ENCODE measurements at places on chromosomes 5 and 9.

DNA sequence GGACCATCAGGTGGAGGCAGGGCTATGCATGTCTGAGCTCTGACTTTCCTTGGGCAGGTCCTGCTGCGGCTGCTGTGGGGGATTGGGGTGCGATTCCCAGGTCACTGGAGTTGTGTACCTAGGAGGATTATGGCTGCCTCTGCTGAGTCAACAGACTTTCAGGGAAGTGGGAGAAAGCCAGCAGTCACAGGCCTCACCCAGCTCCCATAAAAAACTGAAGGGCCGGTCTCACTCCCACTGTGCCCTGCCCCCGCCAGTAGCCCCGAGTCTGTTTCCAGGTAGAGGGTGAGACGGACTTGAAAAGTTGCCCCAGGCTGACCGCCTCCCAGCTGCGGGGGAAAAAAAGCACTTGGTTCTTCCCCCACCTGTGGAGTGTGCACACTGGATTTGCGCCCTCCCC is 76.7 kb downstream of the FAM170A start:
- DNase-seq, result no peak

DNA sequence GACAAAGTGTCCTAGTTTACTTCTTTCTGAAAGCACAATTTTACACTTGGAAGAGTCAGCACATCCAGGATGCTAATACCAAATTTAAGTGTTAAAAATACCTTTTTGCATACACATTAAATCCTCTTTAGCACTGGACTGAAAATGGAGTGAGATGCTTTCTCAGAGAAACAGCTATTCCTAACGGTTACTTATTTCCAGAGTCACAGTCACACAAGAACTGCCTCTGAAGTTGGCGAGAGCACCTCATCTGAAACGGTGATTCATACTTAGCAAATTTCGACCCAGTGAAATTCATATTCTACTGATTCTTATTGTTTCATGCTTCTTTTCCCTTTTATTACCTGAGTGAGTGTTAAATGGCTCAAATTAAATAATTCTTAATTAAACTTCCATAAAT is 12.2 kb downstream of the CDH18 start:
- DNase-seq, result no peak

- no peak for DNase-seq
Measured at GRCh38 chr5:176583076-176583475, 26.9 kb downstream of the GPRIN1 start.

DNA sequence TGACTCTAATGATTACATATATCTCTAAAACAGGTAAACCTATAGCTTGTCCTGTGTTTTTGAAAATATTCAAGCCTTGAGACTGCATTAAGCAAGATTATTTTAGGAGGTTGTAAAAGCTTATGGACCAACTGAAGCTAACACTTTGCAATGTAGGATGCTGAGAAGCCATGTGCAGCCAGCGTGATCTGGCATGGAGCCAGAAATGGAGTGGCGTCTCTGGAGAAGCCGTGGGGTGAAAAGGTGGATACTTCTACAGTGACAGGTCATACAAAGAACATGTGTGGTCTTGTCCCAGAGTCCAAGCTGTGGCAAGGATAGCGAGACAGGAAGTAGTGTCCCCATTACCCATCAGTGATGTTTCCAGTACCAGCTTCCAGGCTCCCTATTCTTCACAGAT is 100.8 kb upstream of the CD180 start:
- no peak for DNase-seq

GRCh38 chr5:134976841-134977240 is 9.1 kb downstream of the CATSPER3 start:
- DNase-seq, result no peak

Measured in NB4 (cell line).